ENCODE measurements at places on chromosomes 7 and 10.

- no peak for DNase-seq
Observed at GRCh38 chr10:78341953-78342614, 308.4 kb downstream of the RPS24 start.

DNA sequence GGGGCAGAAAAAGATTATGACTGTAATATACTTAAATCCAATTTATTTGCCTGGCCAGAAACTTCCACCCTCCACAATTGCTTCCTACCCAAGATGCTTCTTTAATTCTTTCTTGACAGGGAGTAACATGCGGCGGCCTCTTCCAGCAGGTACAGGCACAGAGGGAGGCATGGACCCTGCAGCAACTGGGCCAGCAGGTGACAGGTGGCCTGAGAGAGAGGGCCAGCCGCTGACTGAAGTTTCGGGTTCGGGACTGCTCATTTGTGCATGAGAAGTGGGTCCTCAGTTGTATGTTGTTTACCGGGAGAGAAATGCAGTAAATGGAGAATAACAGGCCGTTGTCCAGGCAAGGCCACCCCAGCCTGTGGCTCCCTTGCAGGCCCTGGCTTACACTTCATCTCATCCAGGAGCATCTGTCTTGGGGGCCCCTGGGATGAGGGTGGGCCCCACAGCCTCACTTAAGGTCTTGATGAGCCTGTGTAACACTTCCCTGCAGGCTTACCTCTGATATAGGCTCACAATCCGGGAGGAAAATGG, 72.5 kb downstream of the C10orf143 start:
- no peak for DNase-seq

GRCh38 chr10:32293581-32293980, 53.4 kb downstream of the EPC1 start:
- no peak for DNase-seq

DNA sequence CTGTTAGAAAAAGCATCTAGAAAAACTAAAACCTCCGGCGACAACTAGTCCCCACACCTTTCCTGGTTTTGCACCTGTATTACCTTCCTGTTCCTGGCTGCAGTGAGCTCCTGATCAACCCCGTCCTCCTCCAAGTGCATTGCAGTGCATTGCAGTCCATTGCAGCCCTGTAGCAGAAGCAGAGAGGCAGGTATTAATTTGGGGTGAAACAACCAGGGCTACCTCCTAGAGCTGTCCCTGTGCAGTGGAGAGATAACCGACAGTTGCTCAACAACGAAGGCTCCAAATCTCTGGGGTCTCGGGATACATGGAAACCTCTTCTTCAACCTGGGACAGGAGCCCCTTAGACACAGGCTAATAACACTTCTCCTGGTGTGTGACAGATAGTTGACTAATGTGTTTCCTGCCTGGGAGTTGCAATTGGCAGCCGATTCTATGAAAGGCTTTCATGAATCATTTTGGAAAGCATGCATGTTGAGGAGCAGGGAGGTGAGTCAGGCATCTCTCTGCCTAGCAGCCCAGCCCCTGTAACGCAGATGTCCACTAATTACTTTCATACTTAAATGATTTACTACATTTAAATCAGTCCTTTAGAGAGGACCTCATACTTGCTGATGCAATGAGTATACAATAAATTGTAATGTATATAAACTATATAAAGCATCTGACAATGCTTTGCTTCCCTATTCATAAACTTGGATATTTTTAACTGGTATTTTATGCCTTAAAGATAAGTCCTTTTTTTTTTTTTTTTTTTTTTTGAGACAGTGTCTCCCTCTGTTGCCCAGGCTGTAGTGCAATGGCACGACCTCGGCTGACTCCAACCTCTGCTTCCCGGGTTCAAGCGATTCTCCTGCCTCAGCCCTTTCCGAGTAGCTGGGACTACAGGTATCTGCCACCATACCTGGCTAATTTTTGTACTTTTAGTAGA, 59.0 kb downstream of the PRR15 start:
- no peak for DNase-seq

- no peak for DNase-seq
Observed at GRCh38 chr10:51951601-51952000, 252.2 kb upstream of the CSTF2T start.

DNA sequence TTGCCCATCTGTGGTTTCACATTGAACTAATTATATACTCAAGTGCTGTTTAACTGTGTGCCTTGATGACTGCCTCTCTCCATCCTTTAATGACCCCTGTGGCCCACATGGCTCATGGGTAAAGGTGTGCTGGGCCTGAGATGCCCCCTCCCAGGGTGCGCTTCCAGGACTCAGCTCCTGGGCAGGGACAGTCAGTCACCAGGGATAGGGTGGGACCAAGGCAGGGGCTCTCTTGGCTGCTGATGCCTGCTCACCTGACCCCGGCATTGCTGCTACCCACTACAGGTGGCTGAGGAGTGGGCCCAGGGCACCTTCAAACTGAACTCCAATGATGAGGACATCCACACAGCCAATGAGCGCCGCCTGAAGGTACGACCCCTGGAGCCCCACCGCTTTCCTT, 6.5 kb downstream of the ASL start:
- DNase-seq: no peak

GRCh38 chr7:94129443-94130140, 125.4 kb upstream of the BET1 start:
- no peak for DNase-seq

DNA sequence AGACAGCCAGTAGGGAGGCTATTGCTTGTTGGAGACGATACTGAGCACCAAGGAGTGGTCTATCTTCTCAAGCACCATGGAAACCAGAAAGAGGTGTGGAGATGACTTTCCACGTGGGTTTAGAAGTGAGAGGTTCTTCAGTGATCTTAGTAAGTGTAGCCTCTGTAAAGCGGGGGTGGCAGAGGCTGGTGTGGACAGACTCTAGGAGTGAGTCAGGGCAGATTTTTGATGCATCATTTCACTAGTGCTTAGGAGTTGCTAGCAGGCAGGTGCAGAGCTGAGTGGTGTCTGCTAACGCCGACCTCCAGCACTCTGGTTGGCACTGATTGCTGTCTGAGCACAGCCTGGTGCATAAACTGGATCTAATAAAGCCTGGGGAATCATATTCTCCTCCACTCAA, 78.4 kb upstream of the ADO start:
- DNase-seq: no peak
